ENCODE measurements at places on chromosomes 12 and 14.

GRCh38 chr12:58204071-58204470 lies 262.7 kb downstream of the ATP23 start:
- no peak for DNase-seq

DNA sequence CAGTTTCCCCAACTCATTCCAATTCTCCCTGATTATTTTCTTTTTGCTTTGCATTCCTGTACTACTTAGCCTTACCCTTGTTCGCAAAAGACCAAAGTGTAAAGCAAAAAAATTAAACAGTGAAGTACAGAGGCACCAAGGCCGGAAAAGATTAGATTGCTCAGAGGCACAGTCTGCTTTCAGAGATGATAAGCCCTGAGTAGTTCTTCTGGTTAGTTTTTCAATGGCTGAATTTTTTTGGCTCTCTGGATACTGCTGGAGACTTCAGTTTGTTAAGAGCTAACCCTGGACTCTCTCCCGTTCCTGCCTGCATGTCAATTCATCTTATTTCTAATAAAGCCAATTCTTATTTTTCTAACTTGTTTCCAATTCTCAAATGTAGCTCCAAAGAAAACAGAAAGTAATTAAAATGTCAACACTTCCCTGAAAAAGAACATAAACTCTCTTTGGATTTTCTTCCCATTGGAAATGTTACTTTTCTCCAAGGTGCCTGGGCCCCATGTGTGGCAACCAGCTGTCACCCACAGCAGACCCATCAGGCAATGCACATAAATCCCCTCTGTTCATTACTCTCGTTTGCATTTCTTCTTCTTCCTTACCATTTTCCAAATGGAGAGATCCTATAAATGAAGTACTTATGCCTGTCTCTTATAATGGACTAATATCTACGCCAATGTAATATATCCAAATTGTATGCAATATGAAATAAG lies 142.8 kb downstream of the BTG1 start:
- DNase-seq = no peak

GRCh38 chr14:102819747-102820330 lies 42.6 kb downstream of the TRAF3 start:
- no peak for DNase-seq

DNA sequence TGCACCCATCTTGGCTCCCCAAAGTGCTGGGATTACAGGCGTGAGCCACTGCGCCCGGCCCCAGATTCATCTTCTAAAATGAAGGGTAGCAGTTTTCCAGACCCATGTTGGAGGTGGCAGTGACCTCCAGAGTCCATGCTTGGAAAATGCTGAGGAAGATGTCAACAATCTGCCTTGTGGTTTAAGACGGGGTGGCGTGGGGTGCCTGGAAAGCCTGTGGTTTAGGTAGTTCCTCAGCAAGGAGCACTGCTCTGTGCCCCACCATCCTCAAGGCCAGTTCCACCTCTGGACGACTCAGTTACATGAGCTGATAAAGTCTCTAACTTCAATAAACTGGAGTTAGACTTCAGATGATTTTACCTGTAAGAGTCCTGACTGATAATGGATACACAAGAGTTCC lies 48.6 kb downstream of the DRAM1 start:
- no peak for DNase-seq

DNA sequence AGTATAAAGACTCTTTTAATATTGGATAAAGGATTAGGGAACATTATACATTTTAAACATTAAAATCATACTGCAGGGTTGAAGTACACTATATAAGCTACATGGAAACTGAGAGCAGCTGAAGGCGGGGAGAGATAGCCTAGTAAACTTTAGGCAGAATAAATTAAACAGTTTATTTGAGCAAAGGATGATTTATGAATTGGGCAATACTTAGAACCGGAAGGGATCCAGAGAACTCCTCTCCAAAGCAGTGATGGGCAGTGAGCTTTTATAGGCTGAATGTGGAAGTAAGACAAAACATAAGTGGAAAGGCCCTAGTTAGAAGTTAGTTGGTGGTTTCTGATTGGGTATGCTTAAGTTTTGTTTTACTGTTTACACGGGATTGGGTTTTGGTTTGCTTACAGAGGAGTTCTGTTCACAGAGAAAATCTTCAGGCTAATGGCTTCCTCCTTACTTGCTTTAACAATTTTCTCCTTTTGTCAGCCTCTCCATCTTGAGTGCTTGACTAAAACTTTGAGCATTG lies 18.9 kb downstream of the LEMD3 start:
- DNase-seq = no peak

DNA sequence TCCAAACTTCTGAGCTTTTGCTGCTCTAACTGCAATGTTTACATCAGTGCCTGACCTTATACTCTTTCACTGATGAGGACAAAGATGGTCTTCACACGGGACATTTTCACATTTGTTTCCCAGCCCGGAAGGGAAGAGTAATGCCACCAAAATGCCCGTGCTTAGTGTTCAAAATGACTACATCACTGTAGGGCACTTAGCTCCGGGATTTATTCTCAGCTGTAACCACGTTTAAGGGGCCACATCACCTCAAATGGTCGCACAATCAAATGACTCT lies 2.9 kb downstream of the GSG1 start:
- DNase-seq = no peak

GRCh38 chr12:117127933-117128823 lies 29.0 kb upstream of the TESC start:
- no peak for DNase-seq

GRCh38 chr12:109638735-109639134 lies 65.1 kb downstream of the MVK start:
- DNase-seq = no peak

DNA sequence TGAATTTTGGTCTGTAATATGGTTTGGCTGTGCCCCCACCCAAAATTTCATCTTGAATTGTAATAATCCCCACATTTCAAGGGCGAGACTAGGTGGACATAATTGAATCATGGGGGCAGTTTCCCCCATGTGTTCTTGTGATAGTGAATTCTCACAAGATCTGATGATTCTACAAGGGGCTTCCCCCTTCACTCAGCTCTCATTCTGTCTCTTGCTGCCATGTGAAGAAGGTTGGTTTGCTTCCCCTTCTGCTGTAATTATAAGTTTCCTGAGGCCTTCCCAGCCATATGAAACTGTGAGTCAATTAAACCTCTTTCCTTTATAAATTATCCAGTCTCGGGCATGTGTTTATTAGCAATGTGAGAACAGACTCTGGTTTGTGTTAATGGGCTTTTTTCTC lies 5.9 kb downstream of the LRRC9 start:
- DNase-seq = no peak

- peak; percentile 99 for DNase-seq
Measured at GRCh38 chr12:12803186-12803585, 10.0 kb upstream of the DDX47 start.

- DNase-seq = no peak
Measured at GRCh38 chr12:68148261-68148951, 11.1 kb downstream of the IFNG start.

GRCh38 chr12:26513363-26514043 lies 318.1 kb downstream of the SSPN start:
- DNase-seq = no peak

Data from LoVo (cell line).